ENCODE measurements at places on chromosomes 4 and X.

- DNase-seq: no peak
Measured at GRCh38 chr4:56115898-56116297, 167.2 kb downstream of the CEP135 start.

- DNase-seq: no peak
Measured at GRCh38 chr4:183507925-183508696, 3.3 kb downstream of the ING2 start.

DNA sequence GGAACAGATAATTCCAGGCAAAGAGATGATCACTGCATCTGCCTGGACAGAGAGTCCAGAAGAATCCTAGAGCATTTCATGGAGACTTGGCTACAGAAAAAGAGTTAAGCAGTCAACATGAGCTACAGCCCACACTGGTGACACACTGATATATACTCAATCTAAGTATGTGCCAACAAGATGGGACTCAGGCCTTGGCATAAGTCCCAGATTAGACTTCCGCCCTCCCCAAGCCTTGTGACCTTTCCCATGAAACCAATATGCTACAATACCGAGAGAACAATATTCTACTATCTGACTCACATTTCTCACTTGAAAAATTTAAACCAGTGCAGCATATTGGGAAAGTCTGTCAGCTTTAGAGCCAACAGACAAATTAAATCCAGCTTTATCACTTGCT lies 65.7 kb upstream of the SLITRK2 start:
- DNase-seq: no peak

DNA sequence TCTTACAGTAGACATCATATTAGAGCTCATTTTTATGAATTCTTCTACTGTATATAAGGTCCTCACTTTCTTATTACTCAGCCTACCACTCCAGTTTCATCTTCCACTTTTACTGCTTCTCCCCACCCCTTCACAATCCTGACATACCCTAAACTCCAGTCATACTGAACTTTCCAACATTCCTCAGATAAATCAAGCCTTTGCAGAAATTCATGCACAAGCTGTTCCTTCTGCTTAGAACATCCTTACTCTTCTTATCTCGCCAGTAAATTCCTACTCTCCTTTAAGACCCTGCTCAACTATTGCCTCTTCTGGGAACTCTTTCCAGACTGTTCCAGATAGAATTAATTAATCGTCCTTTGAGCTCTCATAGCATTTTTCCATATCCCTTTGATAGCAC lies 24.8 kb downstream of the RTL9 start:
- no peak for DNase-seq

DNA sequence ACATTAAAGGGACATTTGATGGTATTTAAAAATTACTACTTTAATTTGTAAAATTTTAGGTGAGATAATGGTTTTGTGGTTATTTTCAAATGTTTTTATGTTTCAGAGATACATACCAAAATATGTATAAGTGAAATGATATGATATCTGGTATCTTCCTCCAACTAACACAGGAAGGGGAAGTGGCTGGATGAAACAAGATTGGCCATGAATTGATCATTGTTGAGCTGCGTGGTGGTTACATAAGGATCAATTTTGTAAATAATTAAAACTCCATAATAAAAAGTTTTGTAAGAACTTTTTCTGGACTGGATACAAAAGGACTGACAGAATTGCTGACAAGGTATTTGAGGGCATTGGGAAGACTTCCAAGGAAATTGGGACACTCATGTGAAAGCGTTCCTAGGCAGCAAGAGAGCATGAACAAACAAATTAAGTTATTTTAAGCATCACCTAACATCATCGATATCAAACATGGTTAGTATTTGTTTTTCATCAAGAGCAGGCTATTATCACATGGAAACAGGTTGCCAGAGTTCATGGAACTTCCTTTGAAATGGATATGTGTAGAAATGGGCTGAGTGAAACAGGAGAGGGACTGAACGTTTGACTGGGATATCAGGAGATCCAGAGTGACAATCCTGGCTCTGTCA lies 4.4 kb upstream of the PGM2 start:
- no peak for DNase-seq

DNA sequence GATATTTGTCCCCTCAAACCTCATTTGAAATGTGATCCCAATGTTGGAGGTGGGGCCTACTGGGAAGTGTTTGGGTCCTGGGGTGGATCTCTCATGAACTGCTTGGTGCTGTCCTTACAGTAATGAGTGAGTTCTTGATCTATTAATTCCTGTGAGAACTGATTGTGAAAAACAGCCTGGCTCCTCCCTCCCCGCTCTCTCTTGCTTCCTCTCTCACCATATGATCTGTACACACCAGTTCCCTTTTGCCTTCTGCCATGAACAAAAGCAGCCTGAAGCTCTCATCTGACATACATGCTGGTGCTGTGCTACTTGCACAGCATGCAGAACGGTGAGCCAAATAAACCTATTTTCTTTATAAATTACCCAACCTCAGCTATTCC lies 11.2 kb upstream of the YIPF7 start:
- no peak for DNase-seq

- no peak for DNase-seq
Measured at GRCh38 chrX:120857240-120857639, 18.4 kb downstream of the CT47B1 start.

- no peak for DNase-seq
Measured at GRCh38 chrX:124475358-124475757, 129.0 kb downstream of the SH2D1A start.

- no peak for DNase-seq
Measured at GRCh38 chr4:22531311-22532019, 15.6 kb upstream of the ADGRA3 start.

- no peak for DNase-seq
Measured at GRCh38 chr4:173088144-173088543, 80.5 kb upstream of the GALNT7 start.

DNA sequence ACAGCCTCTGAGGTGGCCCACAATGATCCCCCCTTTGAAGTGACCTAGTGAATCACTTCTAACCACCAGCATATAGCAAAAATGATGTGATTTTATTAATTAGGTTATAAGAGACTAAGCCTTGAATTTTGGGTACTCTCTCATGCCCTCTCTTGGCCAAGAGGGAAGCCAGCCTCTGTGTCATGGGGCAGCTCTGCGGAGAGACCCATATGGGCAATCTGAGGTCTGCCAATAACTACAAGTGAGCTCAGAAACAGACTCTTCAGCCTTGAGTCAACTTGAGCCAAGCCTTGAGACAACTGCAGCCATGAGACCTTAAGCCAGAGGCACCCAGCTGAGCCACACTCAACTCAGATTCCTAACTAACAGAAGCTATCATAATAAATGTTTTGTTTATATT lies 45.7 kb downstream of the MANBA start:
- no peak for DNase-seq

GRCh38 chrX:131802836-131803626 lies 220.1 kb upstream of the STK26 start:
- DNase-seq: no peak

GRCh38 chr4:20137176-20137575 lies 114.5 kb upstream of the SLIT2 start:
- DNase-seq: no peak

GRCh38 chr4:94399721-94400120 lies 52.0 kb upstream of the PDLIM5 start:
- DNase-seq: no peak

DNA sequence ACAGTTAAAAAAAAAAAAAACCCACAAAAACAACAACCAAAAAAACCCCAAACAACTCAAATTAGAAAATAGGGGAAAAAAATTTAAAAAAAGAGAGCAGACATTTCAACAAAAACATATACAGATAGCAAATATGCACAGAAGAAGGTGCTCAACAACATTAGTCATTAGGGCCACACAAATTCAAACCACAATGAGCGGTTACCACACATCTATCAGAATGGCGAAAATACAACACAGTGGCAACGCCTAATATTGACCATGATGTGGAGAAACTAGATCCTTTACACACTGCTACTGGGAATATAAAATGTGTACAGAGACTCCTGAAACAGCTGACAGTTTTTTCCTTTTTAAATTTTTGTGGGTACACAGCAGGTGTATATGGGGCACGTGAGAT lies 19.4 kb downstream of the LYAR start:
- no peak for DNase-seq

GRCh38 chr4:38090455-38091246 lies 130.5 kb downstream of the PTTG2 start:
- DNase-seq: no peak

- DNase-seq: peak; percentile 64
Measured at GRCh38 chrX:72526534-72527508, 45.8 kb downstream of the HDAC8 start.

DNA sequence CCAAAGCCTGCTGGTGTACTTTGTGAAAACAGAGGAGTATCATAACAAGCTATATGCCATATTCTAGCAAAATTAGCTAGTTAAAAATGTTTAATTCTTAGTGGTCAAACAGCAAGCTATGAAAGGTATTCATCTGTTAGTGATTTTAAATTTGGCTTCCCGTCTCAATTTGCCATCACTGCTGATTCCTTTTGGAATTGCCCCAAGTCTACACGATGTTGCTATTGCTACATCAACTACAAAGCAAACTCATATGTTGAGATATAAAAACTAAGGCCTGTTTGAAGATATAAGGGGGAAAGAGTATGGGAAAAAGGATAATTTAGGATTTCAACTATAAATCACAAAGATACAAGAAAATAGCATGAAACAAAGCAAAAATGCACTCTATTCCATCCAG lies 146.1 kb downstream of the COL25A1 start:
- DNase-seq: no peak

DNA sequence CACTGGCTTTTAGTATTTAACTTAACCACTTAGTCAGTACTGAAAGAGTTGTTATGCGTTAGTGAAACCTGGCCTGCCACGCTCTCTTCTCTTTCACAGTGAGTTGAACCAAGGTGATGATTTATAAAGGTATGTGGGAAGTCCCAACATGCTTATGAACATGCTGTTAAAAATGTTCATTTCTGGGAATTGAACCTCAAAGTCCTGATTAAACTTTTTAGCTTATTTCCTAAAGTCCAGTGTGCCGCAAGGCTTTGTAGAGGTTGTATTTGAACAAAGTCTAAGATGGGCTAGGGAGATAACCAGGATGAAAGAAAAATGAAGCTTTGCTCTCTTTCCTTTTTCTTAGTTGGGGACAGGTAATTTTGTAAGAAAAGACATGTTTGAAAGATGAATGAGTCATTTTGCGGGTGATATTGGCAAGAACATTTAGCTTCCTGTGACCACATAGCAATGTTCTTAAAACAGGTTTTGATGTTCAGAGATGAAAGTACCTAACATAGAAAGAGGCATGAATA lies 270.3 kb downstream of the DTHD1 start:
- no peak for DNase-seq

GRCh38 chr4:147678106-147678505 lies 5.9 kb downstream of the PRMT9 start:
- DNase-seq: no peak

- DNase-seq: no peak
Measured at GRCh38 chr4:144989306-144989705, 108.7 kb downstream of the ANAPC10 start.
